HFF-Myc (cell line): ENCODE measurements at places on chromosomes 1 and 21.

DNA sequence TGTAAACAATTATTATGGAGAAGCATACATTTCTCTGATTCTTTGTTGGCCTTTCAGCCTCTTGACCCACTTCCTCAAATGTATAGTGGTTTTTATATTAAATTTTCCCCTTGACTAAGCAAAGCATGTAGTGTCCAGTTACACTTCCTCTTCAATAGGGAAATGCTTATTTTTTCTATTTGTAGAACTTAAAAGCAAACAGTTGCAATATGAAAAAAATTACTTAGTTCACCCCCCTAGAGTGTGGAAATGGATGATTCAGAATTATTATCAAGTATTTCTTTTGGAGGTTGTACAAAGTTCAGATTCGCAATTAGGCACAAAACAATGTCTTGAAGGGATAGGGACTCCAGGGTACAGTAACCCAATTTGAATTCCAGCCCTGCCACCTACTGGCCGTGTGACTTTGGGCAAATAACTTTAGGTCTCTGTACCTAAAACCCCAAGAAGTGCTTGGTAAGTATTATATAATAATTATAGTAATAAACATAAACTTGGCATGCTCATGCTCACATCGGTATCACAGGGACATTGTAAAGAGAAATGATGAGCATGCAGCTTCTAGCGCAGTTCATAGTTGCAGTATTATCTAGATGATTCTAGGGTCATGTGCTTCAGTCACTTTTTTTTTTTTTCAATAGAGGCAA lies 28.6 kb upstream of the IFNGR2 start:
- peak; percentile 45 for DNase-seq

DNA sequence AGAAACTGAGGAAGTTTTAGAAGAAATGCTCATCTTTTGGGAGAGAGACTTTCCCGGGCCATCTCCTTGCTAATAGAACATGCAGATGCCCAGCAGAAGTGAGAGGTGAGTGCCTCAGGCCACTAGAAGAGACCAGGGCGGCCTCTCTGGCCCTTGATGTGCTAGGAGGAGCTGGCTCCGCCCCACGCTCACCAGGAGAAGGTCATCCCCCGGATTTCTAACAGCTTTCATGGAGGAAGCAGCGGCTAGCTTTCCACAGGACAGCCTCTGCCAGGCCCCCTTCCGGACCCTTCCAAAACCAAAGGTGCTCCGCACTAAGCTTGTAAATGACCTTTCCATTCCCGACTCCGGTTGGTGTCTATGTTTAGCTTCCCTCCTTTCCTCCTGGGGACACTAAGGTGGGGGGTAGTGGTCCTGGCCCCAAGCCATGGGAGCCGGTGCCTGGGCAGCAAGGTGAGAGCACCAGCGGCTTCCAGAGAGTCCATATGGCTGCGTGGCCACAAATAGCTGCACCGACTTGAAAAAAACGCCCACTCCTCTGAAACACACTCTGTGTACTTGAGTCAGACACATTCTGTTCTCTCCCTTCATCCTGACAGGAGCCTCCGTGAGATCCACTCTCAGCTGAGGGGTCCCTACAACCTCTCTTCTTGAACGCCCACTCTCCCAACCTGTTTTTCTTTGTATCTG lies 249.9 kb downstream of the TNR start:
- DNase-seq, result no peak

DNA sequence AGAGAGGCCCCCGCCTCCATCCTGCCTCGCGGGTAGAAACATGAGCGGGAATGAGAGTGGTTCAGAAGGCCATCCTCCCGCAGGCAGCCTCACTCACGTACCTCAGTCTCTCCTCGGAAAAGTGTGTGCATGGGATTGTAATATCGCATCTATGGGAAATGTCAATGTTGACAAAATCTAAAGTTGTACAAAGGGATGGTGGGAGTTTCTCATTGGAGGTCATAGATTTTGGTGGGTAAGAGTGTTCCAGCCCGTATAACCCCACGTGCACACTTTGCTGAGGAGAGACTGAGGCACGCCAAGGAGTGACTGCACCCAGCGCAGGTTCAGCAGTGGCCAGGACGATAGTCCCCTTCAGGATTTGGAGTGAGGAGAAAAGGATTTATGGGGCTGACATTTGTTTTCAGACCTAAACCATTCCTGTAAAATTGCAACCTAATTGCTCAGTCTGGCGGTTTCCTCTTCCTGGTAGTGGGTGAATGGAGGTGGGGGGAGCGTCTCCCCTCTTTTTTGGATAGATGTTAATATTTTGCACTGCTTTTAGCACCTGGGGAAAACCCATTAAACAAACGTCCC lies 59.6 kb downstream of the GALNT2 start:
- DNase-seq, result no peak

DNA sequence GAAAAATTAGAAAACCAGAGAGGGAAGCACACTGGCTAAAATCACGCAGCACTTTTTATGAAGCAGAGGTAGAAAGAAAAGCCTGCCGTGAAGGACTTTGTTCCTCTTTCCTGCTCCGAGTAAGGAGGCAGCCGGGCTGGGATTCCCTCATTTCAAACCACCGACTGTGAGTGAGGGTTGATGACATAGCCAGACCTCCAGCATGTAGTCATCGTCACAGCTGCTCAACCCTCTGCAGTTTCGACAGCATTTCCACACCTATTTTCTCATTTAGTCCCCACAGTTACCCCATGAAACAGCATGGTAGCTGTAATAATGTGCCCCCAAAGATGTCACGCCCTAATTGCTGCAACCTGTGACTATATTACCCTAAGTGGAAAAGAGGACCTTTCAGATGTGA lies 35.3 kb downstream of the FCRL5 start:
- no peak for DNase-seq

GRCh38 chr21:41993744-41994143 lies 16.4 kb downstream of the ZBTB21 start:
- peak; percentile 85 for DNase-seq

DNA sequence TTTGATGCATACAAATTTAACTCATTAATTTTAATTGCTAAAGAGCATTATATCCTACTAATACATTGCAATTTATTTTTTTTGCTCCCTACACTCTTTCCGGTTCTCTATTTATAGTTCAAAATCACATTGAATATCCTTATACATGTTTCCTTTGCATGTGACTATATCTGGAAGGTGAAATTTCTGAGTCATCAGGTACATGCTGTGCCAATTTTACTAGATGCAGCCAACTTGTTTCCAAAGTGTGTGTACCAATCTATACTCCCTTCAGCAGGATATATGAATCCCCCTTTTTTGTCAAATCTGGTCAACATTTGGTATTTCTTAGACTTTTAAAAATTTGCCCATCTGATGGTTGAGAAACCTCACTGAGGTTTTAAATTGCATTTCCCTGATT lies 602.9 kb upstream of the CAMK1G start:
- no peak for DNase-seq

DNA sequence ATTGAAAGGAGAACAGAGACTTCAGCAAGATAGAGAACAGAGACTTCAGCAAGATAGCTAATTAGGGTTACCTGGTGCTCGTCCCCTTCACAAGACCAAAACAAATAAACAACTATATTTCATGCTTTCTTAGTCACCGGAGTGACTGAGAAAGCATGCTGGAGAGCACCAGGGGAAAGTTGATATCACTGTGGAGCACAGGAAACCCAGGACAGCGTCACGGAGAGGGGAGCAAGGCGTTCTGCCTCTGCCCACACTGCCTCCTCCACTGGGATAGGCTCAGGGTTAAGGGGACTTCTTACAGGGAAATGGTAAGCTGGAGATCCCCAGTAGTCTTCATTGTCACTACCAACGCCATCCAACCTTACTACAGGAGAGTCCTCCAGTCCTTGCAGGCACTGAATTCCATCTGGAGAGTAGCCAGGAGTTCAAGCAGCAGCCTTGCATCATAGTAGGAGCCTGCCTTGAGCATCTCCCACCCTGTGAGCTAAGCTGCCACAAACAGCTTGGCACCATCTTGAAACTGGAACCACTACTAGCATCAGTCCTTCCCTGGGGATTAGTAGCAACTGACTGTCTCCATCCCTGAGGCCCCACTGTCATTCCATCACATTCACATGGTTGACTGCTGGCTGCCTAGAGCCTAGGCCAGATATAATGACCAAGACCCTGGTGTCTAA lies 239.4 kb downstream of the PLPP3 start:
- no peak for DNase-seq

- DNase-seq, result no peak
Observed at GRCh38 chr21:29301691-29302090, 3.0 kb downstream of the BACH1 start.

DNA sequence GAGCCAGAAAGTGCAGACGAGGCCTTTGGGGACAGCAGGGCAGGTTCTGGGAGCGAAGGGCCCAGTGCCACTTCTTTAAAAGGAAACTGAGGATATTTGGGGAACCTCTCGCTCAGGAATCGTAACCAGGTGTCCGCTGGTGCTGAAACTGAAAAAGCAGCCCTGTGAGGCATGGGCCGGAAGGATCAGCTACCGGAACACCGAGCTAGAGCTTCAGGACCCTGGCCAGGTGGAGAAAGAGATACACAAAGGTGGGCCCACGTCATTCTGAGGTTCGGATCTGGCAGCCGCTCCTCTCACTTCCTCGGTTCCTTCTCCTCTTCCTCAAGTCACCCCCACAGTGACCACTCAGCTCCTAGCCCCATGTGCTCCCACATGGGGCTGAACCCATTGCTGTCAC lies 18.1 kb downstream of the MX2 start:
- DNase-seq, result no peak

DNA sequence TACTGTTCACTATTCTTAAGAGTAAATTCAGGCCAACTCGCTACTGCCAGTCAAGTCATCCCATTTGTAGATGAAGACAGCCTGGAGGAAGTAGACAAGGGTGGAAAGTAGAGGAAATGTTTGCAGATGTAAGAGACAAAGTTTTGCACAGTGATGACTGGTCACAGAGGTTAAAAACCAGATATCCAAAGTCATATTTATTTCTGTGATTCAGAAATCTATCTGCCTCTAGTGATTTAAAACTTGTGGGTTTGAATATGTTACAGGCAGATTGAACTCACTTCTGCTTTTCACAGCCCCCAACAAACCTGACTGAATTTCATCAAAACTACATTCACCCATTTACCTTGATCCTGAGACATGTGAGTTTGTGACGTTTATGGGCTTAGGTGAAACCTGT lies 484.7 kb upstream of the C1orf87 start:
- DNase-seq, result no peak

DNA sequence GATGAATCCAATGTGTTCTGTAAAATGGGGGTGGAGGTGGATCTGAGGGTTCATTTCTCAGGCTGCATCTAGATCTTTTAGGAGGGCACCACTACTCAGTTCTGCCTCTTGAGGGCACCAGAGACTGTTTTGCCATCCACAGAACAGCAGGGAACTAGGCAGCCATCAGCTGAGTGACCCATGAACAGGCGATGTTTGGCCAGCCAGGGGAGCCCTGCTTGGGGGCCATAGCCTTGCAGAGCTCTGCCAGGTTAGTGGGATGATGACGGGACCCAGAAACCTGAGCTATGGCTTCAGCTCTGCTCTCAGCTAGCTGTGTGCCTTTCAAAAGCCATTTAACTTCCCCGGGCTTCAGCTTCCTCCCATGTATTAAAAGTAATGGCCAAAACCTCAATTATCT lies 13.4 kb upstream of the NOS1AP start:
- DNase-seq, result peak; percentile 66

GRCh38 chr1:47396671-47397196 lies 19.4 kb upstream of the FOXE3 start:
- DNase-seq, result no peak

- no peak for DNase-seq
Observed at GRCh38 chr1:205632669-205633169, 908 bp upstream of the ELK4 start.

DNA sequence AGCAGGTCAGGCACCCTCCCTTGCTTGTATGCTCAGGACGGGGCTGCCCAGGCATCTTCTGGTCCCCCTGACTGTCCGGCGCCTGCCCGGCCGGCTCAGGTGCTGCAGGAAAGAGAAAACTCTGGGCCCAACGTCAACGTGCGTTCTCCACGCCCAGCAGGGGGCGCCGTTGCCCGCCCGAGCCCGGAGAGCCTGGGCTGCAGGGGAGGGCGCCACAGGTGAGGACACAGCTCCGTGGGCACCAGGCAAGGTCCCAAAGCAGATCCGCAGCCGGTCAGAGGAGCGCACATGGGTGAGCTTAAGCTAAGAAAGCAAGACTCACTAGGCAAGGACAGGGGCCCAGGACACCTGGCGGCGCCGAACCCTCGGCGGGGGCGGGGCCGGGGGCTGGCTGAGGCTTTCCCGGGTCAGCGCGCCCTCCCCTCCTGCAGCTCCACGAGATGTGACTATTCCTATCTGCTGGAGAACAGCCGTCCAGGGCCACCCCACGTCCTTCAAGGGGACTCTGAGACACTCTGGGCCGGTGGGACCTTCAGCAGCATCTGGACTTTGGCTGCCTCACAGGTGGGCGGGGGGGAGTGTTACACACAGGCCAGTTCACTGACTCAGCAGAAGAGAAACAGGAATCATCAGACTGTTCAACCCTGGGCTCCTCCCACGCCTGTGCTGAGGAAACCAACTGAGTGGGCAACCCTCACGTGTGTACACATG lies 29.3 kb downstream of the KRTAP10-1 start:
- DNase-seq, result no peak

DNA sequence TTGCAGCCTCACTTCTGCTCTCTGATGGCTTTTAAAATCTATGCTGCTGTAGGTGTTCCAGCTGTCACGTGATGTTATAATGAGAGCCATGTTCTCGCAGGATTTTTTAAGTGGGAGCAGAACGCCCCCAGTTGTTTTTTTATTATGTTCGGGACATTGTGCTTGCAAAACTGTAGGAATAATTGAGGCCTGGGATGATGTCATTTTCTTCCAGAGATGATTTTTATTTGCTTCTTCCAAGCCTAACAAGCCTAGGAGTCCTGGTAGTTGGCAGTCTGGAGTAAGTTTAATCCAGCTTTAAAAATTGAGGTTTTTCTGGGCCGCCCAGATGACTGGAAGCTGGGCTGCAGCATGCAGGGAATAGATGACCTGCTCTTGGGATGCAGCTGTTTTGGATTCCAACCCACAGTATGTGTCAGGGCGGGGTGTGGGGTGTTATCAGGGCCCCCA lies 34.6 kb upstream of the CHIT1 start:
- DNase-seq, result no peak

GRCh38 chr1:6409053-6409452 lies 10.7 kb downstream of the HES2 start:
- no peak for DNase-seq

DNA sequence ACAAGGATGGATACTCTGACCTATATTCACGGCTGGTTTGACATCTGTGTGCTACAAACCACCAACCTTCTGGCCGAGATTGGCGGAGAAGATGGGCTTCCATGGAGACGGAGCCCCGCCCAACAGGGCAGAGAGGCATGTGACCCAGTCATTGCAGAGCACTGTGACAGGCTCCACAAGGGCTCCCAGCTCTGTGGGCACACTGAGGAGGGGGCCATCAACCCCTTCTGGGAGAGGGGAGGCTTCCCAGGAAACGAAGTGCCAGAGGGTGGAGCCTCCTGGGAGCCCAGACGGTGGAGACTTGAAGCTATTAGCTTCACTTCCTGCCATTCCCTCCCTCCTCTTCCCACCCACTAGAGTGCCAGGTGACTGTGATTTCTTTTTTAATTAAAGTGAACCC lies 71.6 kb upstream of the IFFO2 start:
- no peak for DNase-seq
